ENCODE measurements at places on chromosomes 3 and 15. TPM values are rescaled to one million over a fixed set of nuclear protein-coding genes. Genes with fewer than 3 reads are reported as not detected.

The WNT7A gene
- total RNA-seq = 0.15 TPM

GRCh38 chr3:187880441-187880840 is 135.2 kb upstream of the BCL6 start:
- DNase-seq = peak; percentile 22

- DNase-seq = peak; percentile 90
These were observed 71.0 kb downstream of the WWTR1 start for GRCh38 chr3:149586871-149587270.

DNA sequence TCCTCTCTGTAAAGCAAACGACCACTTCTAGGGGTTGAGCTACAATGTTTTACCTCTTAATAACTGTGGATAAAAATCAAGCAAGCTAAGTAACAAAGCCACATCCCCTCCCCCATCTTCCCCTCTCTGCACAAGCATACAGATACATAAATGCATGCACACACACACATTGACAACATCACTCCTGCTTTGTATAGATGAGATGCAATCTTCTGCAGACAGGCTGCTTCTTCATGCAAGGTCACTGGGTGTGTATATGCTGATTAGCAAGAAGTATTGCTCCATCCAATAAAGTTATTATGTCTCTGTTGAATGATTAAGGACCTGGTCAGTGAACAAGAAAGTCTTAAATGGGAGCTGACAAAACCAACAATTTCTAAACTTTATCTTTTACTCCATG is 8.8 kb upstream of the ATP11B start:
- DNase-seq = no peak

DNA sequence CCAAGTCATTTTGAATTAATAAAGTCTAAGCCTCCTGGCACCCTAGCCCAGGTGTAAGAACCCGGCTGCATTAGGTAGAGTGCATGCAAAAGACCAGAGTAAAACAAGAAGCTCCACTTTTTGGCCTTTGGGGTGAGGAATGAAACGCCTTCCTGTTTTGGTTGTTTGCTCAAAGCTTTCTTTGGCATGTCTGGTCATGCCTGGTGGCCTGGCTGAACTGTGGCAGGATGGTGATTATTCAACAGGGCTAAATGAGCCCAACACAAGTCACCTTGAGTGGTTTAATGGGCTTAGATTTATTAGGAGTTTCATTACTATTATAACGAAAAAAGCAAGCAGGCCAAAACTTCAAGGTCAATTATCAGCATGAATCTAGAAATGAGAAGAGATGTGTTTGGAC is 40.9 kb upstream of the LDHAL6B start:
- no peak for DNase-seq

Measured in M059J (cell line).